Natural killer cell (primary cell): ENCODE measurements at places on chromosomes 5 and 9. TPM values are rescaled to one million over a fixed set of nuclear protein-coding genes. Genes with fewer than 3 reads are reported as not detected.

DNA sequence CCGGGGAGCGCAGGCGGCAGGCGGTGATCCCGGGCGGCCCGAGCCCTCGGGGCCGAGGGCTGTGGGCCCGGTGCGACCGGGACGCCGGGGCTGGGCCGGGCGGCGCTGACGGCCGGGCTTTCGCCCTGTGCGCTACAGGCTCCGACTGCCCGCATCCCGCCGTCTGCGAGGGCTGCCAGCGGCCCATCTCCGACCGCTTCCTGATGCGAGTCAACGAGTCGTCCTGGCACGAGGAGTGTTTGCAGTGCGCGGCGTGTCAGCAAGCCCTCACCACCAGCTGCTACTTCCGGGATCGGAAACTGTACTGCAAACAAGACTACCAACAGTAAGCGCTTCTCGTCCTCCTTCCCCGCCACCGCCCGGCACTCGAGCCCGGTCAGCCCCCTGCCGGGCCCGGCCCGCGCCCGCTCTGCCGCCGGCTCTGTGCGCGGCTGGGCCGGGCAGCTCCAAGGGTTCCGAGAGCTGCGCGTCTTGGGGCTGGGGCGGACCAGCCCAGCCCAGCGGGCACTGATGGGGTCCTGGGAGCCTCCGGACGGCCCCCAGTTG, 1.6 kb downstream of the LMX1B start:
- peaks cover 40% of the 10 kb centered on the region for H3K4me1 ChIP-seq
- no peak overlapping the region for H3K27ac ChIP-seq
- no peak for DNase-seq
- H3K27me3 ChIP-seq, result peaks cover 68% of the 10 kb centered on the region

- no peak overlapping the region for H3K27ac ChIP-seq
- no peak overlapping the region for H3K4me3 ChIP-seq
These were observed 1817.2 kb upstream of the CDH9 start for GRCh38 chr5:28855626-28856025.

DNA sequence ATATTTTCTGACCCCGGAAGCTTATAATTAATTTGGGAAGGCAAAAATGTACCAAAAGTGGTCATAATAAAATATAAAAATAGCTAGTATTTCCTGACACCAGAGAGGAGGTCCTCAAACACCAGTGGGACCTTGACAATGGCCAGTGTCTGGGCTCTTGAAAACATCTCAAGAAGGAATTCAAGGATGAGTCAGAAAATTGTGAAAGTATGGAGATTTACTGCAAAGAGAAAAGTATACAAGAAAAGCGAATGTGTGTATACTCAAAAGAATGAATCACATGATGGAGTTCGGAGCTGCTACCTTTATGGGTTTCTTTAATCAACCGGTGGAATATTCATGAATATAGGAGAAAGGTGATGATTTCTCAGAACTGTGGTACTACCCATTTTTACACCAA, 1709.0 kb upstream of the WWC1 start:
- no peaks in the 10 kb centered on the region for H3K27me3 ChIP-seq
- no peak overlapping the region for H3K4me3 ChIP-seq
- DNase-seq, result no peak
- H3K27ac ChIP-seq, result no peak overlapping the region
- no peaks in the 10 kb centered on the region for H3K4me1 ChIP-seq

- no peaks in the 10 kb centered on the region for H3K36me3 ChIP-seq
- H3K4me1 ChIP-seq, result no peaks in the 10 kb centered on the region
- H3K27me3 ChIP-seq, result no peaks in the 10 kb centered on the region
- no peak for DNase-seq
- H3K4me3 ChIP-seq, result no peak overlapping the region
These were observed 196.2 kb downstream of the DEPDC1B start for GRCh38 chr5:60503771-60504170.

- H3K36me3 ChIP-seq, result no peaks in the 10 kb centered on the region
- DNase-seq, result peak; percentile 40
- H3K4me3 ChIP-seq, result no peak overlapping the region
- no peaks in the 10 kb centered on the region for H3K27me3 ChIP-seq
These were observed 22.3 kb downstream of the KLF9 start for GRCh38 chr9:70392189-70392588.

The NOL8 gene
- total RNA-seq, result 46.7 TPM

The TIMD4 gene
- total RNA-seq, result 2.6 TPM

The FAM81B gene
- total RNA-seq, result not detected

The TCF7 gene
- total RNA-seq, result 158 TPM
